ENCODE measurements at places on chromosomes 6 and 20. TPM values are rescaled to one million over a fixed set of nuclear protein-coding genes. Genes with fewer than 3 reads are reported as not detected.

AIF1 gene
- 22.1 TPM for total RNA-seq

ACTL10 gene
- total RNA-seq = 0.19 TPM

DNA sequence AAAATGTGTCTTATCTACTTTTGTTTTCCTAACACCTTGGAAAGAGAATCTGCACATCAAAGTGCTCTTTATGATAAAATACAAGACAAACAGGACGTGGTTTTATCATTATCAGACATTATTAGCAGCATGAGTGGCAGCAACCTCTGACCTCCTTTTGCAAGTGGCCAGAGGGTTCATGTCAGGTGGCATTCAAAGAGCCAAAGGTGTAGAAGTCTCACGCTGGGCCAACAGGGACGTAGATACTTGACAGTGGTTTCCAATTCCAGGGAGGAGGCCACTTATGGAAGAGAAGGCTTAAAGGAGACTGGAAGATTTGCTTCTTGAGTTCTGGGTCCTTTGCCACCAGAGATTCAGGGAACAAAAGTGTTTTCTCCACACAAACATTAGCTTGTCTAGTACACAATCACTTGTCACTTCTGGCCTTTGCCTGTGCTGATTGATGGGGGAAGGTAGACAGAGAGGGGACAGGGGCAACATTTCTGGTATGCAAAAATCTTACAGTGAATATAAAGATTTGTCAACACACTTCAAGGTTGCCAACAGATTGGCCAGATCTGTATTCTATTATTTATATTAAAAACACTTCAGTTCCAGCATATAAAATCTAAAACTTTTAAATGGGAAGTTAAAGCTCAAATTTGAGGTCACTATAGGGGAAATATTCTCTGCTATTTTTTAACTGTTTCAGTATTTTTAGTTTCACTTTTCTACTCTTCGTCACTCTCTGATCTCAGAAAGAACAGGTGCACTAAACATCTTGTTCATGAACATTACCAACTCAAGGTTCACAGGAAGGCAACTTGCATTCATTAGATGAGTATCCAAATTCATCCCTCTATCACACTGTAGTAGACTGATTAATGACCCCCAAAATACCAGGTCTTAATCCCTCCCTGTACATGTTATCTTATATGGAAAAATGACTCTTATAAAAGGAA is 52.1 kb upstream of the FBXO30 start:
- no peak for DNase-seq

DNA sequence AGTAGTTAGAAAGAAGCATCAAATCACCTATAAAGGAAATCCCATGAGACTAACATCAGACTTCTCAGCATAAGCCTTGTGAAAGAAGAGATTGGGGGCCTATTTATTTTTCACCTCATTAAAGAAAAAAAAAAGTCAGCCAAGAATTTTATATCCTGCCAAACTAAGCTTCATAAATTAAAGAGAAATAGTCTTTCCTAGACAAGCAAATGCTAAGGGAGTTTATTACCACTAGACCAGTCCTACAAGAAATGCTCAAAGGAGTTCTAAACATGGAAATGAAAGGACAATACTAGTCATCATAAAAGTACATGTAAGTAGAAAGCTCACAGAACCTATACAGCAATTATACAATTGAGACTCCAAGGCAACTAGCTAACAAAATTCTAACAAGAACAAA is 96.5 kb upstream of the OLIG3 start:
- no peak for DNase-seq

- no peak for DNase-seq
Observed at GRCh38 chr6:93294879-93295278, 124.5 kb downstream of the EPHA7 start.
